Activated CD4-positive, alpha-beta memory T cell treated with anti-CD3 and anti-CD28 coated beads for 36 hours (primary cell): ENCODE measurements at places on chromosomes 1 and 21. TPM values are rescaled to one million over a fixed set of nuclear protein-coding genes. Genes with fewer than 3 reads are reported as not detected.
A peak's percentile ranks its signal among the peaks of the same experiment; 100 is the strongest.

DNA sequence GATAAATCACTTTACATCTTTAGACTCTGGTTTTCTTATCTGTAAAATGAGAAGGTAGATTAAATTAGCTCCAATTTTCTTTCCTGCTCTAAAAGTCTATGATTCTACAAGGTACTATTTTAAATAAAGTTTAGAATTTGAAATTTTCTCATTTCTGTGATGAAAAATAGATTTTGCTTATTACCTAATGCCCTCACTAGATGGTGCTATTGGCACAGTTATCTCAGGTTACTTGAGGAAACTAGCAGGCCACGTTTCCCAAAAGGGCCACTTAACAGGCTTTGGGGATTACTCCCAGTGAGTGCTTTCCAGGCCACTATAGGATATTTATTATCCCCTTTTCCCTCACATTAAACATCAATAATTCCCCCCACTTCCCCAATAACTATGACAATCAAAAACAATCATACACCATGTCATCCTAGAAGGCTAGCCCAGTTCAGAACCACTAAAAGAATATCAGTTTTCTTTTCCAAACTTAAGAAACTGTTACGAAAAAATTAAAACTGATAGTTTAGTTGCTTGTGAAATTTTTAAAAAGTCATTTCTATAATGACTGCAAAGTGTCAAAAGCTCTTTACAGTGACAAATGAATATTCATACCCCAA lies 30.6 kb downstream of the OMA1 start:
- peak; percentile 16 for DNase-seq

DNA sequence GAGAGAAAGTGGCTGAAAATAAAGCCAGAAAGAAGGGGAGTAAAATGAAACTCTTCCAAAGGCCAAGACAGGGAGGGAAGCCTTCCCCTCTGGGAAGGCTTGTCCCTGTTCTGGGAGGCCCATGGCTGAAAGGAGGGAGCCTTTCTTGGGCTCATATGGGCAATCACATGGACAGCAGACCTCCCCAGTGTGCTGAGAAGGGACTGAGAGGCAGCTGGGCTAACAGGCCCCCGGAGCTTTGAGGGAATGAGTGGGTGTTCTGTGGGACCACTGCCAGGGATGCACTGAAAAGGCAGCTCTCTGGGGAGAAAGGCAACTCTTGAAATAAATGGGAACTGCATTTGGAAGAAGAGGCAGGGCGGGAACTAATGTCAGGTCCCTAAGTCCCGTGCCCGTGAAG lies 39.1 kb downstream of the KANK4 start:
- DNase-seq, result no peak

GRCh38 chr1:167145965-167146364 lies 52.1 kb downstream of the STYXL2 start:
- DNase-seq, result no peak

DNA sequence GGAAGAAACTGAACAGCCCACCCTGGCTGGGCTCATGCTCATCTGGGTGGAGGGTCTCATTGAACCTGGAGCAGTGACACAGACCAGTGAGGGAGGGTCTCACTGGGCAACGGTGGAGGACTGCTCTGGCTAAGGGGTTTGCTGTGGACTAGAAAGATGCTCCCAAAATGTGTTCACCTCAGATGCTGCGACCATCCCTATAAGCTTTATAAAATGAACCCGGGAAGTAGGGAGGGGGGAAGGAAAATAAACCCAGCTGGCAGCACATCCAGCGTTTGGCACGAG lies 34.5 kb upstream of the LBR start:
- no peak for DNase-seq

GRCh38 chr1:201377611-201378092 lies at the start of gene TNNT2:
TSS of gene TNNT2 (minus strand) at chr1:201377680. CDS start at chr1:201373254, 4,426 bp downstream.
- no peak for DNase-seq

RNASEL gene
- total RNA-seq, result 4.5 TPM

CELA3B gene
- not detected for total RNA-seq

CDCP2 gene
- total RNA-seq, result not detected

MARK1 gene
- not detected for total RNA-seq
